Right ventricle myocardium superior (tissue), 1 donor: ENCODE measurements at places on chromosomes 3 and 15.

DNA sequence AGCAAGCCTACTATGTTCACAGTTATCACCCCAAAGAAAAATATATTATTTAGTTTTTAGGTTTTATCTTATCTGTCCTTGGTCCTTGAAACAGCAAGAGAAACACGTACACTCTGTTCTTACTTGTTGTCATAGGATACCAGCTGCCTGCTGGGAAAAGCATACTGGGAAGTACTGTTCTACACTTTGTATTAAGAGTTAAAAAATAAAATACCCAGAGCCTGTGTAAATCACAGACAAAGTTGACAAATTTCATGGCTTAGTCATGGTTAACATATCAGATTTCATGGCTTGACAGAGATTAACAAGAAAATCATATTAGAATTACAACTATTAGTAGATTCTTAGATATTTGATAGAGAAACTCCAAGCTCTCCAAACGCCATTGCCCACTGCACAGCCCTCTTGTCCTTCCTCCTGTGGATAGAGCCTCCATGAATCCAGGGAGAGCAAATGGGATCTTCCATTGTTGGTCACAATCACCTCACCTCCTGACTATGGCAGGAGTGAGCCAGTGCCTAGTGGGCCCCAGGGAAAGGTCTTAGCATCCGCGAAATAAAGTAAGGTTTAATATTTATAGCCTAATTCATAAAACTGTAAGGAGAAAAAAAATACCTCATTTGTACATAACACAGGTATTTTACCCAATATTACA lies 128.1 kb upstream of the WNT5A start:
- DNase-seq, result no peak

GRCh38 chr15:73928971-73929627 lies 2.8 kb downstream of the LOXL1 start:
- DNase-seq, result peak; percentile 55

DNA sequence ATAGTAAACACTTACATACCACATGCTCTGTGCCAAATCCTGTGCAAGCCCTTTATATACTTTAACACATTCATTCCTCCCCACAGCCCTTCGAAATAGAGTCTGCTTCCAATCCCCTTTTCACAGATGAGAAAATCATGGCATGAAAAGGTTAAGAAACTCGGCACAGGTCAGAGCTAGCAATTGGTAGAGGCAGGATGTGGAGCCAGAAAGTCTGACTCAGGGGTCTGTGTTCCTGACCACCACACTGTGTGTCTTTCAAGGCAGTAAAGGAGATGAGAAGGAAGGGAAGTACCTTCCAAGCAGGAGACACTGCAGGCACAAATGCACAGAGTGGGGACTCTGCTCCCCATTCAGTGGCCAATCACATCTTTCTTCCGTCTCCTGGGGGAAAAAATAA lies 61.1 kb downstream of the SCN11A start:
- no peak for DNase-seq

- DNase-seq, result no peak
These were observed 307.2 kb downstream of the FEZF2 start for GRCh38 chr3:62065985-62066693.

- peak; percentile 54 for DNase-seq
These were observed 23.8 kb downstream of the VPS39 start for GRCh38 chr15:42184296-42184695.

GRCh38 chr3:67686069-67686468 lies 31.7 kb upstream of the SUCLG2 start:
- no peak for DNase-seq

DNA sequence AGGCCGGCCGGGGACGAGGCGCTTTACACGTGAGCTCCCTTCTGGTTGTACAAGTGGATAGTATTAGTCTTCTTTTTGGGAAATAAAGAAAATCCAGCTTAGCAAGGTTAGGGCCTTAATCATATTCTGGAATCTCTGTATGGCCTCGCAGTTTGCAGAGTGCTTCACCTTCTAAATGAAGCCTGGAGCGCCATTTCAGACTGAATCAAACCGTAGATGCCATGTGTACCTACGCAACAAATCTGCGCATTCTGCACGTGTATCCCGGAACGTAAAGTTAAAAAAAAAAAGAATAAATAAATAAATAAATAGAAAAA lies 322 bp upstream of the P3H2 start:
- no peak for DNase-seq

GRCh38 chr3:9388562-9389272 lies 8.7 kb upstream of the SETD5 start:
- DNase-seq, result no peak

- no peak for DNase-seq
These were observed 51.3 kb downstream of the RBMS3 start for GRCh38 chr3:29332195-29332637.

- no peak for DNase-seq
These were observed 257.6 kb upstream of the STT3B start for GRCh38 chr3:31275038-31275572.
